Activated T-cell treated with anti-CD3 and anti-CD28 coated beads for 24 hours (primary cell): ENCODE measurements at places on chromosomes 5 and 9.

DNA sequence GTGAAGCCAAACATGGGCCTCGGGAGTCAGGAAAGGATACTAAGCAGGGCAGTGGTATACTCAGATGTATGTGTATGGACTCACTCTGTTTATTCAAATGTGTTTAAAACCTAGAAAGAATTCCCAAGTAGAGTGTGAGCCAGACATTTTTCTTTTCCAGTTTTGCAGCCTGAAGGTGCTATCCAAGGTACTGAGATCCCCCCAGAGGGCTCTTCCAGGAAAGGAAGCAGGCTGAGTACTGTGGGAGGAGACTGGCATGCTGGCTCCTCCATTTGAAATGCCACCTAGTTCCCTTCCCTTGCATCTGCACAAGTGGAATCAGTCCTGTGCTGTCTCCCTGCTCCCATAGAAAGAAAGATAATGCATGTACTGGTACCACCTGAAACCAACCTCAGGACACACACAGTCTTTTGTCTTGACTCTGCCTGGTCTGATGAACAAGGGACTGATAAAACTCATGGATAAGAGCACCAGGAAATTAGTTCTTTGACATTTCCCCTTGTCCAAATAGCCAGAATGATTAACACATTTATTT lies 85.9 kb downstream of the HRH2 start:
- no peak for DNase-seq

GRCh38 chr9:90953200-90953599 lies 151.6 kb downstream of the SYK start:
- no peak for DNase-seq

DNA sequence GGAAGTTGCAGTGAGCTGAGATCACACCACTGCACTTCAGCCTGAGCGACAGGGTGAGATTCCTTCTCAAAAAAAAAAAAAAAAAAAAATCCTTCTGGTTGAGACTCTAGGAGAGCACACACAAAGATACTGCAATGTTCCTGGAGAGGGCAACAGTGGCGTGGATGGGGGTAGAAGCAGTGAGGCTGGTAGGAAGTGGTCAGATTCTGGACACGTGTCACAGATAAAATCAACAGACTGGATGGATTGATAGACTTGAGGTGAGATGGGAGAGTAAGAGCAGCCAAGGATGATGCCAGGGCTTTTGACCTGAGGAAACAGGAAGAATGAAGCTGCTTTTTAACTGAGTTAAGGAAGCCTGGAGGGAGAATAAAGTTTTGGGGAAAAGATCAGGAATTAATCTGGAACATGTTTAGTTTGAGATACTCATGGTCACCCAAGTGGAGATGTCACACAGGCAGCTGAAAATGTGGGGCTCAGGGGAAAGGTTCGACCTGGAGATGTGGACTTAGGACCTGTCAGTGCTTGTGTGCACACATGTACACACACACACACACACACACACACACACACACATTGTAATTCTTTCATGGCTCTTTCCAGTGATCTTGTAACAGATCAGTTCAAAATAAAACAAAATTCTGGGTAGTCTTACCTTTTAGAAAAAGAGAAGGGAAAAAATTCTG lies 88.1 kb downstream of the FANCC start:
- no peak for DNase-seq

DNA sequence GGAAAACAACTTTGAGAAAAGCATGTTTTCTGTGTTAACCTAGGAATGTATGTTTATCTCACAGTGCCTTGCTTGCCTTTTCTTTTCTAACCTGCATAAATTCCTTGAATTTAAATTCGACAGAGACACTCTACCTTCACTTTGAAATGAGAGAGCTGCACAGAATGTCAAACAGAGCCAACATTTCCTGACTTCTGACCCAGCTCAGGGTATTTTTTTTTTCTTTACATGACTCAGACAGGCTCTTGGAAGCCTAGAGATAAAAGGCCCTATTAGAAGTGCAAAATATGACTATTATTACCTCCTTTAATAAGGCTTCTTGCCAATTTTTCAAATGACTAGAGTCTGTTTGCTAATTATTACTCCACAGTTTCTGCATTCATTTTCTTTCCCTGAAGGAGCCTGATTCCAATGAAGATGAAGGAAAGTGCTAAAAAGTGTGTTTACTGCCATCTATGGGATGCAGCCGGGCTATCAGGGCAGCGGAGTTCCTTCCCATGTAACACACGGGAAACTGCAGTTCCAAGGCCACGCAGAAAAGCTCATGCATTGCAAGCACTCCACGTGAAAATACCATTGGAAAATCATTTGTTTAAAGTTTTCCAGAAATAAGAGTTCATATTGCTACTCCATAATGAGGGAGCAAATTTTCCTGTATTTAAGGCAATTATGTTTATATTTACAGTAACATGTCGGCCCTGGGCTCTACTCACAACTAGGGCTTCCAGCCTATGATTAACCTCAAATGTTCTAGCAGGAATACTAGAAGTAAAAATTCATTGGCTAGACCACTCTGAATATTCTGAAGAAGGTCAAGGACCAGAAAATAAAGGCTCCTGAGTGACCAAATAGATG lies 485.6 kb downstream of the ZSWIM6 start:
- DNase-seq = no peak

DNA sequence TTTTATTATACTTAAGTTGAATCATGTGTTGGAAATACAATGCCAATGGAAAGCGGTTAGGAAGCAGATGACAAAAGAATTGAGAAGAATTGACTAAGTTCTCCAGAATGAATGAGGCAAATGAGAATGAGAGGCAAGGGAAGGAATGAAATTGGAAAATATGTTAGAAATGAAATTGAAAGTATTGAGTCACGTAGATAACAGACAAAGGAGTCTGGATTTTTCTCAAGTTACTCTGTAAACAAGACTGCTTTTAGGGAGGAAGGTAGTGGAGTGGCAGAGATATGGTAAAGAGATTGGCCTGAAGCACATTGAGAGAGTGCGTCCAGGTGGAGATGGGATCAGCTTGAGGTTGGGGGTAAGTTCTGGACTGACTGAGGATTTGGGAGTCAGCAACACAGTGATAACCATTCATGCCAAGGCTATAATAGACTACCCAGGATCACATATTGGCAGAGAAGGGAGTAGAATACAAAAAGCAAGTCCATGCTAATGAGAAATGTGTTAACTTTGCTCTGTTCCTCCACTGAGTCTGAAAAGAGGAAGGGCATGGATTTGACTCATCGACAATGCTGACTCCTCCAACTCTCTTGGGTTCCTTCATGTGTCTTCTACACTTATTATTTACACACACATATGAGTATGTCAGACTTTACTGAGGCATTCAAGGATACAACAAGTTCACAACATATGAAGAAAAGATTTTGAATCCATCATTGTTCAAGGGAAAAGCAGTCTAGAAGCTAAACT lies 814.2 kb upstream of the ZNF608 start:
- no peak for DNase-seq

DNA sequence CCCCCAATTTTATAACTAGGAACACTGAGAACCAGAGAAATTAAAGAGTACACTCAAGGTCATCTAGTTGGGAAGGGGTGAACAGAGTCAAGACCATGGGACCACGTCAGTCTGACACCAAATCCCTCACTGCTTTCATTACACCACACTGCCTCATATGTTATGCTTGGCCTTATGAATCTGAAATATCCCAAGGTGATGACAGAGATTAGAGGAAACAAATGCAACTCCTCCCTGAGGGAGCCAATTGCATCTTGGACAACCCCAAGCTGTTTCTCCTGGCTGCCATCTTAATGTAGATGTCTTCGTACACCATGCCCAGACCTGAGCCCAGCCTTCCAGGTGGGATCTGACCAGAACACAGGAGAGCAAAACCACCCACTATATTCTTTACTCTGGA lies 60.6 kb upstream of the ABCA1 start:
- DNase-seq = no peak

DNA sequence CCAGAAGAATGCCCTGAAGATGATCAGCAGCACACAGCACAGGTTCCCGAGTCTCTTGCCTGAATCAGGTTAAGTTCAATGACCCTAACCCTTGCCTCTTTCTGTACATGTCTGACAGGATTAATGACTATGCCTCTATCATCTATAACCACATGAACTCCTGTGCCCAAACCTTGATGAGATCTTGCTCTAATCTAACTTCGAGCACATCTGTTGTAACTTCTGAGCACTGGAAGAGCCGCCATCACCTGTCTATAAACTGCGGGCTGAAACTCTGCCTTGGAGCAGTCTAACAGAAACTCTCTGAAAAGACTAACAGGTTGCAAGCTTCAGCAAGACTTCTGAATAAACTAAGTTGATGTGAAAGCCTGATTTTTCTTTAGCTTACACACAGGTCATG lies 44.5 kb downstream of the SERINC5 start:
- DNase-seq = no peak

- DNase-seq = peak; percentile 51
These were observed at the start of gene TICAM2 for GRCh38 chr5:115601701-115602590. Gene TICAM2, minus strand, starts transcription at chr5:115602479. Its CDS starts 21,223 bp downstream, at chr5:115581256.
